T-helper 1 cell (primary cell): ENCODE measurements at places on chromosomes 6 and 20.

DNA sequence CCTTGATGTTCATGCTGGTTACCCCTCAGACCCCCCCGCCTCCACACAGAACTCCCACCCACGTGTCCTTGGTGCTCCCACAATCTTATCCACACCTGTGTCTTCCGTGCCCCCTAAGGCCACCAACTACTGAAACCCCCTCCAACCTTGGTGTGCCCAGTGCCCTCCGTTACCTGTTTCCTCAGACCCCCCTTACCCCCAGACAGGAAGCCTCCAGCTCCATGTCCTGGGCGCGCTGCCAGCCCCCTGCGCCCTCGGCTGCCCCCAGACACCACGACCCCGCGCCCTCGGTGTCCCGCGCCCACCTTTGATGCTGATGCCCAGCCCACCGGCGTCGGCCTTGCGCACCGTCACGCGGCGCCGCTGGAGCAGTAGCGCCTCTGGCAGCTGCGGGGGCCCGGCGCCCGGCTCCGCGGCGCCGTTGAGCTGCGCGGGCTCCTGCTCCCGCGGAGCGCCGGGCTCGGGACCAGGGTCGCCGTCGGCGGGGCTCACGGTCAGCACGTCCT is 504 bp downstream of the SNTA1 start:
- DNase-seq = no peak

GRCh38 chr20:43722153-43722505 is 4.7 kb downstream of the GTSF1L start:
- DNase-seq = peak; percentile 53

DNA sequence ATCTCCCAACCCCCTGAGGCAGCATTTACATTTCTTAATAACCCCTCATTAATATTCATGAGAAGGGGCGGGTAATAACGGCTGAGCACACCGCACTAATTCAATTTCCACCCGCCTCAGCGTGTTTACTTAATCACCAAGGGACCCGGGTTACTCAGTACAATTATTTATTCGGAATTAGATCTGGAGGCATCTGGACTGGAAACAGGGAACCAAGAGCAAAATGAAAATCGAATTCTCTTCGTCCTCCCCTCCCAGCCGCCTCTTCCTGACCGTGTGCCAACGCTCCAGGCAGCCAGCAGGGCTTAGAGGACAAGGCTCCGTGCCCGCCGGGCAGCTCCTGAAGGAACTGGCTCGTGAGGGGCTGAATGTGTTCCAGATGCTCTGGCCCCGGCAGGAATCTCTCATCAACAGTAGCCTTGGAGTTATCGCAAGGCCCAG is 23.5 kb upstream of the CTNNBL1 start:
- no peak for DNase-seq

- DNase-seq = no peak
Observed at GRCh38 chr6:91130126-91130525, 543.3 kb upstream of the MAP3K7 start.

GRCh38 chr6:140050101-140050995 is 675.9 kb upstream of the CITED2 start:
- DNase-seq = no peak

GRCh38 chr20:44089987-44090674 is 96.9 kb downstream of the JPH2 start:
- no peak for DNase-seq

DNA sequence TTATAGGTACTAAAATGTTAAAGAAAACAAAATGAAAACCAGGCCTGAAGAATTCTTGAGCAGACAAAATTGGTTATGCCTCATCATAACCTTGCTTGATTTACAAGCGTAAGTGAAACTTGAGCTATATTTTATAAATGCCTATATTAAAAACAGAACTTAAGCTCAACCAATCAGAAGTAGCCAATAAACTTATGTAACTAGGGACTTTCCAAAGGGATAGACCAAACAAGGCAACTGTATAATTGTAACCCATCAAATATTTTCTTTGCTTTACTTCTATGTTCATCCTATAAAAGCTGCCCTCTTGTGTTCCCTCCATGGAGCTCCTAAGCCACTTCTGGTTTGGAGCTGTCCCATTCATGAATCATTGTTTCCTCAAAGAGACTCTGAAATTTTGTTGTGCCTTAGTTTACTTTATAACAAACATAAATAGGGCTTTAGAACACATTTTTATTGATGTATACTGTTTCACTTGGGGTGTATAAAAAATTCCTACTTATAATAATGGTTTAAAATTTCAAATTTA is 101.6 kb upstream of the CARMIL1 start:
- no peak for DNase-seq

DNA sequence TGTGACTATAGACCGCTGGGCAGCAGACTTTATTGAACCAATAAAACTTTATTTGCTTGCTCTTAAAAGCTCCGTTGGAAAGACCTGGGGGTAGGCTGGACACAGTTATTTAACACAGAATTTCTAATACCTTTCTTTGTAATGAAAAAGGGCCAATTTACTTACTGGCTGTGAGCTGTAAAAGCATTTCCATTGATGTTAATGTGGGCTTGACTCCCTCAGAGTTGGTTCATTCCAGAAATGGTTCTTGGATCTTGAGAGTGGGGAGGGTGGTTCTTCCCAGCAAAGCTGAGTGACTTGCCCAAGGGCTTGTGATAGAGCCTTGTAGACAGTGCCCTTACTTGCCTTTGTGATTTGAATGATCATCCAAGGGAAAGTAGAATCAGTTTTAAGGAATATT is 100.6 kb downstream of the SOX4 start:
- no peak for DNase-seq

DNA sequence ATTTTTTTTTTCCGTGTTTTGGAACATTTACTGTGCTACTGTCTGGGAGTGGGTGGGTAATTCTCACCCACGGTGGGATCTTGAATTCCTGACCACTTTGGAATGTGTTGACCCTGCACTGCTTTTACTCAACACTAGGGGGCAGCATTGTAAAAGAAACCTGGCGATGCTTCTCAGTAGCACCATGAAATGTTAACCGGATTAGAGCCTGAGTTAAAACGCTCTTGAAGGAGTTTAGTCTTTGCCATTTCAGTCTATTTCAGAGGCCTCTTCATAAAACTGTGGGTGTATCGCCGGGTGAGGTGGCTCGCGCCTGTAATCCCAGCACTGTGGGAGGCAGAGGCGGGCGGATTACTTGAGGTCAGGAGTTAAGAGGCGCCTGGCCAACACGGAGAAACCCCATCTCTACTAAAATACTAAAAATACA is 114.4 kb upstream of the PRND start:
- DNase-seq = peak; percentile 61

DNA sequence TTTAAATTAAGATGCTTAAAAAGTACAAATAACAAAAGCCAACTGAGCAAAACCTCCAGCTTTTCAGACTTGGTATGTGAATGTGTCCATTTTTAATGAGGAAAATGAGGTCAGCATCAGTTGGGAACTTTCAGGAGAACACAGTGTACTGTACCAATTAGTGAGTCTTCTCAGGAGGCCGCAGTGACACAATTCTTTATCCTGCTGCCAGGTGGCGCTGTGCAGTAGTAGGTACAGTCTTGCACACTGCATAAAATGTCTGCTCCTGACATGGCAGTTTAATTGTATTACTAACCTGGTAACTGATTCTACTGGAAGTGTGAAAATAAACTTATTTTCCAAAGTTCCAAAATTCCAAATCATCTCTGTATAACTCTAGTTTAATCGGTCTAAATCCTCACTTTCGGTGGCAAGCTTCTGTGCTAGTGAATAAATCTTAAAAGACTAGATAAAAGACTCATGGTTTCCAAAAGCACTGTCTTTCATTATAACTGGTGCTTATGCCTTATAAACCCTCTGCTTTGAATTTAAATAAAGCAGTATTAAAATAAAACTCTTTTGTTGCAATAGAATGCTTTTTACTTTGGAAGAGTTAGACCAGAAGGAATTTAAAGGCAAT is 214.8 kb upstream of the MMS22L start:
- DNase-seq = peak; percentile 27

DNA sequence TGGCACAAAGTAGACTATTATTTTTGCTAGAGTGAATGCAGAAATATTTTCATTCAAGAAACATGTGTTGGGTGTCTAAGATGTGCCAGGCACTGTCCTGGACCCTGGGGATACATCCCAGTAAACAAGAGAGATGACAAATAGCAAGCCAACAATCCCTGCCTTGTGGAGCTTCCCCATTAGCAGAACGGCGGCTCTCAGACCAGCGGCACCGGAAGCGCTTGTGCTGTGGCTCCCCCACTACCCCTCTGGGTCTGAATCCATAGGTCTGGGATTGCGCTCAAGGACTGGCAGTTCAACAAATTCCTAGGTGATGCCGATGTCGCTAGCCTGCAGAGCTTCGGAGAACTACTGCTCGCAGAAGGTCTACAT is 98.5 kb upstream of the AGPAT4 start:
- DNase-seq = no peak

DNA sequence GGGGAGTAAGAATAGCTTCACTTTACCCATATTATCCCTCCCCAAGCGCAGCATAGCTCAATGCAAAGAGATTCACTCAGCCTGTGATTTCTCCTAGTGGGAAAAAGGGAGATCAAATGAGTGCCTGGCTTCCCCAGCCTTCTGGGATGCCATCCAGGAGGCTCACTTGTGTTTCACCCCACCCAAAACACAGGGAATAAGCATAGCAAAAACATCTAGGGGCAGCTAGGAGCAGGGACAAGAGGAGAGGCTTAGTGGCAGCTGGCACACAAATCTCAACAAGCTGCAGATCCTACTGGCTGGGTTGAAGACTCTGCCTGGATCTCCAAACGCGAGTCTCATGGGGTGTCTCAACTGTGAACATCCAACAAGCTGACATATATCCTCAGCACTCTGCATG is 715.8 kb downstream of the RNF144B start:
- DNase-seq = no peak

GRCh38 chr6:106056746-106057390 is 29.3 kb upstream of the PRDM1 start:
- no peak for DNase-seq

- no peak for DNase-seq
Observed at GRCh38 chr6:138017166-138017757, 90.0 kb downstream of the PERP start.

GRCh38 chr6:140809694-140810101 is 1323.0 kb upstream of the GJE1 start:
- DNase-seq = no peak

- no peak for DNase-seq
Observed at GRCh38 chr6:122649701-122650100, 39.5 kb downstream of the PKIB start.

- DNase-seq = no peak
Observed at GRCh38 chr6:26420688-26421171, 18.7 kb downstream of the BTN3A1 start.

DNA sequence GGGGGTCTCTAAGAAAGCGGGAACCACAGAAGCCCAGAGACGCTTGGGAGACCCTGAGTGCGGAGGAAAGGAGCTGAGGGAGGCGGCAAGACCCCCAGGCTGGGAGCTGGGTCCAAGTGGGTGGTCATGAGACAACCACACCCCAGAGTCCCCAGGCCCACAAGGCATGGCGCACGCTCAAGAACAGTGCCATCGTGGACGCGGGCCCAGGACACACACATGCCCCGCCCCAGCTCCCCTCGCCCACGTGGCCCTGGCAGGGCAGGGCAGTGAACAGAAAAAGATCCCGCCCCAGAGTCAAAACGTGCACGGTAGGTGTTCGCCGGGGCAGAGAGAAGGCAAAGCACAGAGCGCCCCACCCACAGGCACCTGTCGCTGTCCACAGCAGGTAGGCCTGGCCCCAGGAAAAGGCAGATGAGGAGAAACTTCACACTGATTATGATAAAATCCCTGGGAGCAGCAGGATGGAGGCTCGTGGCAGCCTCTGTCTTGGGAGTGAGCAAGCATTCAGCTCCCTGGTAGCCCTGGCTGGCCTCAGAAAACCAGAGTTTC is 50.0 kb downstream of the BPIFB1 start:
- no peak for DNase-seq

- DNase-seq = no peak
Observed at GRCh38 chr20:1934156-1934555, 38.9 kb downstream of the SIRPA start.

DNA sequence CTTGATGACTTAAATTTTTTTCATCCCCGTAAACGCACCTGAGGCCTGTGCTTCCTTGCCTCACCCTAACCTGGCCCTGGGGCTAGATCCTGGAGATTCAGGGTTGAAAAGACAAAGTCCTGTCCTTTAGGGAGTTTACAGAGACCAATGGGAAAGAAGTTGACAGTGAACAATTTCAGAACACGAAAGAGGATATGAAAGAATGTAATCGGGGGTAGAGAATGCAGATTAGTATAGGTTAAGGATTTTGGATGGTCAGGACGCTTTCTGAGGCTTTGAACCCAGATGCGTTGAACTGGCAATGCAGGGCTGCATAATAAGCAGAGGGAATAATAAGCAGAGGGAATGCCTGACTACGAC is 1.7 kb upstream of the FBXO5 start:
- DNase-seq = peak; percentile 27

GRCh38 chr6:36699348-36699747 is 1.7 kb downstream of the RAB44 start:
- no peak for DNase-seq

GRCh38 chr6:51398793-51399192 is 580.1 kb downstream of the TFAP2B start:
- DNase-seq = no peak

DNA sequence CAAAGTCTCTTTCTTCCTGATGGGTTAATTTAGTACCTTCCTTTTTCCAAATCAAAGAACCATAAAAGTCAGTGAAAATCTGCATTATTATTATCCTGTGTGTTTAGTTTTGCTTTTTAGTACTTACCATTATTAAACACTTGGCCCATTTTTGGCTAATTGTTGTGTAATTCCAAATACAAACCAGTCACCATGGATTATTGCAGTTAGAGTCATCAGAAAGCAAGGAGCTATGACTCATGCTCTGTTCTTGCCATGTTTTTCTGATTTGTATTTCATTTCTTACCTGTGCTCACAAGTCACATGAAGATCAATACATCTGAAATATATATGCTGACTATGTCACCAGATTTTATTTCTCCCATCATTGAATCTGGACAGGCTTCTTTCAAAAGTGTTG is 31.3 kb downstream of the SLC22A3 start:
- DNase-seq = no peak

GRCh38 chr6:72798196-72798595 is 176.3 kb downstream of the KCNQ5 start:
- no peak for DNase-seq

- DNase-seq = no peak
Observed at GRCh38 chr20:44717986-44718385, 2.8 kb downstream of the CCN5 start.

DNA sequence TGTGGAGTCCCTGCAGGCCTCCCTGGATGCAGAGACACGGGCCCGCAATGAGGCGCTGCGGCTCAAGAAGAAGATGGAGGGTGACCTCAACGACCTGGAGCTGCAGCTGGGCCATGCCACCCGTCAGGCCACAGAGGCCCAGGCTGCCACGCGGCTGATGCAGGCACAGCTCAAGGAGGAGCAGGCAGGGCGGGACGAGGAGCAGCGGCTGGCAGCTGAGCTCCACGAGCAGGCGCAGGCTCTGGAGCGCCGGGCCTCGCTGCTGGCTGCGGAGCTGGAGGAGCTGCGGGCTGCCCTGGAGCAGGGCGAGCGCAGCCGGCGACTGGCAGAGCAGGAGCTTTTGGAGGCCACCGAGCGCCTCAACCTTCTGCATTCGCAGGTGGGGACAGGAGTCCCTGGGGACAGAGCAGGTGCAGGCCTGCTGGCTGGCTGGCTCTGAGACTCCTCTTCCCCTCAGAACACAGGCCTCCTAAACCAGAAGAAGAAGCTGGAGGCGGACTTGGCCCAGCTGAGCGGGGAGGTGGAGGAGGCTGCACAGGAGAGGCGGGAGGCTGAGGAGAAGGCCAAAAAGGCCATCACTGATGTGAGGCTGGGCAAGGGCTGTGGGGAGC is 44.7 kb downstream of the MYH7B start:
- DNase-seq = no peak
